NCI-H1694 (cell line): ENCODE measurements at places on chromosomes 12 and 14.

GRCh38 chr12:61846765-61847164, 413.4 kb upstream of the USP15 start:
- no peak for DNase-seq

DNA sequence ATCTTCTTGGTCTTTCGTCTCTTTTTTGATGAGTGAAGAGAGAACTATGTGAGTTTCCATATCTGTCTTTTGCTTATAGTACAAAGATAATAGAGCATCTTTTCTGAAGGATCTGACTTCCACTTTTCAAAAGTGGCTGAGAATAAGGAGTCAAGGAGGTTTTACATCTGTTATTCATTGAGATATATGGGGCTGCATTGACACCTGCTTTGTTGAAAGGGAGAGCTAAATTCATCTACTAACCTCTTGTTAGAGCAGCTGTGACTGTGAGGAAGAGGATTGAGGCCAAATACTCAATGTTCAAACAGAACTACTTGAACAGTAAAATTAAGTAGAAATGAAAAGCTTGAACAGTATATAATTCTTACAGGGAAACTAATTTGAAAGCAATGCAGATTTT, 130.2 kb upstream of the ATP2B1 start:
- DNase-seq: no peak

GRCh38 chr12:39413836-39414771, 28.8 kb downstream of the KIF21A start:
- no peak for DNase-seq

DNA sequence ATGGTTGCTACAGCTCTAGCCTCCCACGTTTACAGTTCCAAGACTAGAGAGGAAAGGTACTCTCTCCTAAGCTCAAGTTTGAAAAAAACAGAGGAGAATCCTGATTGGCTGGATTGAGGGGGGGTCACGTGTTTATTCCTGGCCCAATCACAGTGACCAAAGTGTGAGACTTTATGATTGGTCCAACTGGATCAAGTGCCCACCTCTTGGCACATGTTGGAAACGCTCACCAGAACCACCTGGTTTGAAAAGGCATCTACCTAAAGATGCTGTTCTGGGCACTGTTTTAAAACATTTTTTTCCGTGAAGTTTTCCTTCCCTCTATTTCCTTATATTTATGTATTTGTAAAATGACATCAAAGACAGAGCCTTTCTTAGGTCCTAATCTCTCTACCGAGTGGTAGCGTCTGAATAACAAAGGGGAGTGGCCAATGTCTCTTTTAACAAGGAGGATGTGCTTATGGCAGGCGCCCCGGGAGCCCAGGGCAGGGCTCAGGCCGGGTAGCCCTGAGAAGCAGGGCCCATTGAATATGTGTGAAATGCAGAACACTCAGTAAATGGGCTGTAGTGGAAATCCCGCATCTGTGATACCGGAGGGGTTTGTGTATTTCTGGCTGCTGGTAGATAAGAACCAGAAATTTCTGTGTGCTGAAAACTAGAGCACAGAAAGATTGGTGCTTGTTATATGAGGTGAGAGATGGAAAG, 146.2 kb downstream of the ATP23 start:
- no peak for DNase-seq

DNA sequence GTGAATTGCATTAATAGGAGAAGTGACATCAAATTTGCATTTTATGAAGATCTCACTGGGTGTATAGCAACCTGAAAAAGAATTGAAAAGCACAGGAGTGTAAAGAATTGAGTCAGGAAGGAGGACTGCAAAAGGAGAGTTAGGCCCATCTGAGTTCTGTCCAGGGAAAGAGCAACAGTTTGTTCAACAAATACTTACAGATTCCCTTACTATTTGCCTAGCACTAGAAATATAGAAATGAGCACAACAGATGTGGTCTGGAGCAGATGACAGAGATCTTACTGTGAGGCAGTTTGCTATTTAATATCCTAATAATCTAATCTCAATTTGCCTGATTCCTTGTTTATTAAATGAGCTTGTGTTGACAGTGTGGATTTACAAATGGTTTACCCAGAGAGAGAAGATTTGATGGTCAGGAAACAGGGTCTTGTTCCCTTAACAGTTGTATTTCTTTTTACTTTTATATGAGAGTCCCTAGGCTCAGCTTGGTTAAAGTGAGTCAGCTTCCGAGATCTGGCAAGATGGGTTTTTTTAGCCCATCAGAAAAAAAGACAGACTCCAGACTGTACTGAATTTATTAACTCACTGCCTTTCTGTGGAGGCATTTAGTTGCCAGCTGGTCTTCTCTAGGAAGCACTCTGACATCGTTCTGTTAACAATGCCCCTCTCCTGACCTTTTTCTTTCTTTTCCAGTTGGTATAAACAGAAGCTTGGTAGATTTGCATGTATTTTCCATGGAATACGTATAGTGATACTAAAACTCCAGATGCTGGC, 229.7 kb downstream of the TTC6 start:
- peak; percentile 29 for DNase-seq

GRCh38 chr12:70249903-70250302, 6.7 kb downstream of the CNOT2 start:
- no peak for DNase-seq

DNA sequence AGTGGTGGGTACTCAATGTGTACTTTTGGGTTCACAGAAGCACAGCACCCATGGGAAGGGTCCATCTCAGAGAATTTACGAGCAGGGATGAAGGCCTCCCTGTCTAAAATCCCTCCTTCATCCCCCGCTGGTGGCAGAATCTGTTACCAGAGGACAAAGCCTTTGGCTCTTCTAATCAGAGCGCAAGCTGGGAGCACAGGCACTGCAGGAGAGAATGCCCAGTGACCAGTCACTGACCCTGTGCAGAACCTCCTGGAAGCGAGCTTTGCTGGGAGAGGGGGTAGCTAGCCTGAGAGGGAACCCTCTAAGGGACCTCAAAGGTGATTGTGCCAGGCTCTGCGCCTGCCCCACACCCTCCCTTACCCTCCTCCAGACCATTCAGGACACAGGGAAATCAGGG, 1.5 kb upstream of the GPR162 start:
- DNase-seq: no peak

DNA sequence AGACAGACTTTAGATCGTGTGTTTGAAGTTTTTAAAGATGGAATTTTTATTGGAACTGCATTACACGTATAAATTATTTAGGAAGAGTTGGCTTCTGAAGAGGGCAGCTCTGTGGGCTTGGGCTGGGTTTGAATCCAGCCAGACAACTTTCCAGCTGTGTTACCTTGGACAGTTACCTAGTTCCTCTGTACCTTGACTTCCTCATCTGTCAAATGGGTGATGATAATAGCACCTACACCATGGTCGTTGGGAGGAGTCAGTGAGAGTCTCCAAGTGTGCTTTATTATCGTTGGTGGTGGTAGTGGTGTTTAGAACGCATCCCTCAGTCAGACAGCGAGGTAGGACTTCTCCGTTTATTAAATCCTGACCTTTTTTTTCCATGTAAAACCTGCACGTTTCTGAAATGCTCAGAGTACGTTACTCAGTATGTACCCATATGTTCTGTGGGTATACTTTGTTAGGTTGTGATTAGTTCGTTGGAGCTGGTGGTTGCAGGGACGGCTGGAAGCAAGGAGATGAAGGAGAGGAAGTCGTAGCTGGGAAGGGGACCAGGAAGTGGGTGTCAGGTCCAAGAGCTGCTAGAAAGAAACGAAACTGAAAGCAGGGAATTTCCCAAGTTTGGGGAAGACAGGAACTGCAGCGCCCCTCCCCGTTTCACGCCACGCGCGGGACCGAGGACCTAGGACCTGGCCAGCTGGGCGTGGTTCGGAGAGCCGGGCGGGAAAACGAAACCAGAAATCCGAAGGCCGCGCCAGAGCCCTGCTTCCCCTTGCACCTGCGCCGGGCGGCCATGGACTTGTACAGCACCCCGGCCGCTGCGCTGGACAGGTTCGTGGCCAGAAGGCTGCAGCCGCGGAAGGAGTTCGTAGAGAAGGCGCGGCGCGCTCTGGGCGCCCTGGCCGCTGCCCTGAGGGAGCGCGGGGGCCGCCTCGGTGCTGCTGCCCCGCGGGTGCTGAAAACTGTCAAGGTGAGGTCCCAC, at the start of gene OAS3:
Gene OAS3 (plus strand): TSS at position 734 of the 979 bp plus-strand sequence. CDS start 57 bp downstream, at position 791.
- no peak for DNase-seq

GRCh38 chr14:94612580-94613554, 676 bp downstream of the SERPINA3 start:
- DNase-seq: no peak

GRCh38 chr12:94792693-94793092, 142.3 kb upstream of the TMCC3 start:
- no peak for DNase-seq

DNA sequence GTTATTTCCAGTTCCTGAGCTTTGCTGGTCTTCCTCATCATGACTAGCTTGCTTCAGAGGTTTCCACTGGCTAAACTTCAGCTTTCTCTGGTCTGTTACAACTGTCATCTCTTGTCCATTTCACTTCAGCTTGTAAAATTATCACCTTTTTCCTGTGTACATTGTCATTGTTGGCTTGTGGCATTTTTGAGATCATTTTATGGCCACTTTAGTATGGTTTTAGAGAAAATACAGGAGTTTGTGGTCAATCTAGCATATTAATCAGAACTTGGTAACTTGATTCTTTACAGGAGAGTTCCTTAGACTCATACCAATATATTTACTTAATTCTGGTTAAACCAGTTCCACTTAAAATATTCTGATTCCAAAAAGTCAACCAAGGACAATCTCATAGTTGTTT, 235.9 kb upstream of the KITLG start:
- no peak for DNase-seq

DNA sequence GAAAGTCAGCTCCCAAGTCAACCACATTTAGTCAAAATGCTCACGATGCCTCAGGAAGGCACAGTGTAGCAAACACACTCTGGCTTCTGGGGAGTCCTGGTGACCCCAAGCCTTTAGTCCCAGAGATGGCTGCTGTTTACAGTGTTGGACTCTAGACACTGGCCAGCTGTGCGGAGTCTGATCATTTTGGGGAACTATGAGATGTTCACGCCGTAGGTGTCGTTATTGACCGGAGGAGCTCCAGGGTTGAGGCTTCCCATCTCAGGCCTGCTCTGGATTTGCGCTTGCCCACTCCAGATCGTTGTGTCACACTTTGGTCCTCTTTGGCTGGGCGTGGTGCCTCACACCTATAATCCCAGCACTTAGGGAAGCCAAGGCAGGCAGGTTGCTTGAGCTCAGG, 27.7 kb downstream of the BRI3BP start:
- no peak for DNase-seq

- DNase-seq: no peak
Observed at GRCh38 chr12:121960541-121960940, 42.1 kb downstream of the CFAP251 start.

GRCh38 chr12:27971121-27971489, 1.4 kb downstream of the PTHLH start:
- DNase-seq: no peak

GRCh38 chr12:4938900-4939299, 29.2 kb downstream of the KCNA1 start:
- DNase-seq: no peak

- no peak for DNase-seq
Observed at GRCh38 chr12:130154276-130155070, 7.8 kb upstream of the FZD10 start.

DNA sequence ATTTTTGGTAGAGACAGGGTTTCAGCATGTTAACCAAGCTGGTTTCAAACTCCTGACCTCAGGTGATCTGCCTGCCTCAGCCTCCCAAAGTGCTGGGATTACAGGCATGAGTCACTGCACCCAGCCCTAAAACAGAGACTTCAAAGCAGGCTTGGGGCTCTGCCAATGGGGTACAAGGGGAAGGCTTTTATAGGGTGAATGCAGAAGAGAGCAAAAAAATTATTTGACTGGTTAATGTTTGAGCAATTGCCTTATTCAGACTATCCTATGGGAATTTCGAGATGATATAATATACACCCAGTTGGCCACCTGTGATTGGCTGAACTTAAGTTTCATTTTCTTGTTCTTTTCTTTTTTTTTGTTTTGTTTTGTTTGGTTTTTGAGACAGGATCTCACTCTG, 31.5 kb upstream of the ACTN1 start:
- DNase-seq: no peak

DNA sequence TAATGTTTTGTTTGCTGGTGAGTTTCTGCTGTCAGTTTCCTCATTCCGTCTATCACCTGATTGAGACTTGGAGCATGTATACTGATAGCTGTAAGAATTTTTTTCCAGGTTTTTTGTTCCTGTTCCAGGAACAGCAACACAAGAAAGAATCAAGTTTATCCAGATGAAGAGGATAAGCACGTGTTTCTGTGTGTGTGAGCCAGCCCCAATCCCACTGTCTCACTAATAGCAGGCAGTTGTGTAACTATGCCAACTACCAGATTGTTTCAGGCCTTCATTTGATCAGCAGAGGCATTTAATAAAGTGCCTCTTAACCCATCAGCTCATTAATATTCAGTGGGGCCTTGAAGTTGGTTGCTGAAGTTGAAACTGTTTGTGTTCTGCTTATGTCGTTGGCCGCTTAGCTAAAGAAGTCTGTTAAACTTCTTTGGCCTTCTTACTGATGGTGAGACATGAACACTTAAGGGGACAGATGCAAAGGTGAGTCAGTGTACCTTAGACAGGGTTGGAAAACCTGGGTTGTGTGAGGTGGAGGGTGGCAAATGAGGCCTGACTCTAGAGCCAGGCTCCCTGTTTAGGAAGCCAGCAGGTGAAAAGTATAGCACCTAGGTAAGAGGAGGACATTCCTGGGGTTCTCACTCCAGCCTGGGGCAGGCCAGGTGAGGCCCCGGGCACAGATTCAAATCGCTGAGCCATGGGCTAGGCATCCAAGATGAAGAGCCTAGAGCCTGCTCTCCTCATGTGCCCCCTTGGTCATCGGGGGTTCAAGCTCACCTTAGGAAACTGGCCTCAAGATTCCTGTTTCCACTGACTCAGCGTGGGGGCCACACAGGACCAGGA, 3.7 kb downstream of the ANKRD13A start:
- no peak for DNase-seq

DNA sequence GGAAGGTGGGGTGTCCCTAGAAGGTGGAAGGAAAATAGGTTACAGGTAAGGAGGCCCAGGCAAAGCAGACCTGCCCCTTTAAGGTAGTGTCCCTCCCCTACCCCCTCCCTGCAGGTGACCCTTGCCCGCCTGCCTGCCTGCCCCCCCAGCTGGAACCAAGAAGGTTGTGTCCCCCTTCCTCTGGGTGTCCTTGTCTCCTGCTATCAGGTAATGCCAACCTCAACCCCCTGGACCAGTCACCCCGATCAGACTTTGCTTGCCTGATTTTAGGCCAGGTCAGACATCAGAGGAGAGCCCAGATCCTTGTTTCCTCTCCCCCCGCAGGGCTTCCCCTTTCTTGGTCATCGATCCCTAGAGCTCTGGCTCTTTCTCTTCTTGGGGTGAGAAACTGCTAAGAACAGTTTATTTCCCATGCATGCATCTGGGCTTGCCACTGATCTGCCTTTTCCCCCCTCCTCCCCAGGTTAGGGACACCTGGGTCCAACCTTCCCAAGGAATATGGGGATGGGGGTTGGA, at the start of gene SLC39A5:
Gene SLC39A5 (plus strand): TSS at position 136 of the 516 bp plus-strand sequence. CDS start 1,224 bp downstream, outside the sequence.
- no peak for DNase-seq

- no peak for DNase-seq
Observed at GRCh38 chr12:117685110-117685926, 283.5 kb downstream of the KSR2 start.

GRCh38 chr12:104526320-104526719, 69.6 kb downstream of the CHST11 start:
- DNase-seq: no peak

- DNase-seq: no peak
Observed at GRCh38 chr12:49201595-49202295, 12.9 kb upstream of the TUBA1A start.

- DNase-seq: no peak
Observed at GRCh38 chr12:48151103-48151771, 6.1 kb downstream of the ASB8 start.
